ENCODE measurements at places on chromosomes 1 and 21.

- H3K27me3 ChIP-seq = no peaks in the 10 kb centered on the region
- no peak overlapping the region for H3K4me3 ChIP-seq
- no peak overlapping the region for H3K27ac ChIP-seq
- no peaks in the 10 kb centered on the region for H3K36me3 ChIP-seq
- DNase-seq = no peak
Observed at GRCh38 chr1:10387677-10388386, 11.0 kb upstream of the PGD start.

DNA sequence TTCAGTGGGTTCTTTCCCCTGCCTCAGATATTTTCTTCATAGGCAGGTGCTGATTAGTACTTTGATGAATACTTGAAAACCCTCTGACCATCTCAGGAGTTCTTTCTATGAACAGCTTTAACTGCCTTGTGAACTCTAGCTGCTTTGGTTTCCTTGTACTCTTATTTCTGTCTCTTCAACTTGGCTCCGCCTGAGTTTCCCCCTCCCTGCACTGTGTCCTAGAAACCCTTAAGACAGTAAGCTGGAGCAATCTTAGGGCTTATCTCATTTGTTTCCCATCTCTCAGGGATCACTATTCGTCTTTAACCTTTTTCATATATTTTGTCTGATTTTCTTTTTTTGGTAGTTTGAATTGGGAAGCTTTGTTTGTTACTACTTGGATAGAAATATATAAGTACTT, 99.1 kb downstream of the PKN2 start:
- peaks cover 27% of the 10 kb centered on the region for H3K36me3 ChIP-seq
- H3K4me1 ChIP-seq = no peaks in the 10 kb centered on the region
- no peak overlapping the region for H3K4me3 ChIP-seq
- no peak for DNase-seq

DNA sequence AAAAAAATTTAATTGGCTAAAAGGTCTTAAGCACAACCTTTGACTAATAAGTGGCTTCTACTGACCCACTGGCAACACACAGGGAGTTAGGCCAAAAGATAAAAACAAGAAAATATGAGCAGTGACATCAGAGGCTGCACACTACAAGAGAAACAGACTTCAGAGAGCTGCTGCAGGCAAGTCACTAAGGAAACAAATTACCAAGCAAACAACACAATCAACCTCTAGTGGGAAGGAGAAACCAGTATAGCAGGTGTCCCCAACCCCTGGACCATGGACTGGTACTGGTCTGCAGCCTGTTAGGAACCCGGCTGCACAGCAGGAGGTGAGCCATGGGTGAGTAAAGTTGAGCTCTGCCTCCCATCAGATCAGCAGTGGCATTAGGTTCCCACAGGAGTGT, 20.8 kb upstream of the ENSA start:
- H3K4me1 ChIP-seq = peaks cover 4% of the 10 kb centered on the region
- no peak for DNase-seq
- no peak overlapping the region for H3K27ac ChIP-seq
- H3K4me3 ChIP-seq = no peak overlapping the region
- peaks cover 25% of the 10 kb centered on the region for H3K36me3 ChIP-seq

DNA sequence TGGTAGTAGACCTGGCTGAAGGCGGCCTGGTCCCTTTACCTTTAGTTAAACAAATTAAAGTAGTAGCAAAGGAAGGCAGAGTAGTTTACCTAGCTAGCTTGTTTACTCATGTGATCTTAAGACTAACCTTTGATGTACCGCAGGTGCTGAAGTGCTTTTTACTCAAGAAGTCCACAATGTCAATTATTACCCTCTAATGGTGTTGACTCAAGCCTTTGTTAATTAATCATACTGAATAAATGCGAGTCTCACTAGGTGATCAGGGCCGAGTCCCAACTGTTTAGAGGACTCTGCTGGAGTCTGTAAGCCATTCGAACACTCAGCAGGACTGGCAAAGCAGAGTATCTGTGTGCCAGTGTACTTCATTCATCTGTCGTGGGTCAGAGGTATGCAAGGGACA, 381.1 kb upstream of the NCAM2 start:
- H3K4me1 ChIP-seq = no peaks in the 10 kb centered on the region
- H3K4me3 ChIP-seq = no peak overlapping the region
- no peaks in the 10 kb centered on the region for H3K36me3 ChIP-seq
- no peaks in the 10 kb centered on the region for H3K27me3 ChIP-seq
- H3K27ac ChIP-seq = no peak overlapping the region

DNA sequence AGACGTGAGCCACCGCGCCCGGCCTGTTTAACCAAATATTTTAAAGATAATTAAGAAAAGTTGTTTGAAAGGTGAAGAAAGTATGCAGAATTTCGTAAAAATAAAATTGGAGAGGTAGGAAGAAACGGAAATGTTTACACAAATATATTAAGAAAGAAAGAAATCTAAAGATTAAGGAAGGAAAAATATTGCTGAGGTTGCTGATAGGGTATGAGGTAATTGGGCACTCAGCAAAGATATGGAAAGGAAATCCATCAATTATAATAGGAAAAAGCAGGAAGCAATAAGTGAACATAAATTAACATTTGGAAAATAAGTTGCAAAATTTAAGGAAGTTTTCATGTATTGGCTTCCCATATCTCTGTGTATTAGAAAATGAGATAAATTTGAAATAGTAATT, 225.9 kb downstream of the KCNT2 start:
- no peak overlapping the region for H3K4me3 ChIP-seq
- H3K36me3 ChIP-seq = no peaks in the 10 kb centered on the region
- no peaks in the 10 kb centered on the region for H3K4me1 ChIP-seq
- H3K27me3 ChIP-seq = no peaks in the 10 kb centered on the region
- no peak overlapping the region for H3K27ac ChIP-seq

GRCh38 chr1:163583661-163584181, 262.0 kb downstream of the NUF2 start:
- DNase-seq = no peak
- no peaks in the 10 kb centered on the region for H3K36me3 ChIP-seq
- no peaks in the 10 kb centered on the region for H3K4me1 ChIP-seq
- H3K27ac ChIP-seq = no peak overlapping the region

DNA sequence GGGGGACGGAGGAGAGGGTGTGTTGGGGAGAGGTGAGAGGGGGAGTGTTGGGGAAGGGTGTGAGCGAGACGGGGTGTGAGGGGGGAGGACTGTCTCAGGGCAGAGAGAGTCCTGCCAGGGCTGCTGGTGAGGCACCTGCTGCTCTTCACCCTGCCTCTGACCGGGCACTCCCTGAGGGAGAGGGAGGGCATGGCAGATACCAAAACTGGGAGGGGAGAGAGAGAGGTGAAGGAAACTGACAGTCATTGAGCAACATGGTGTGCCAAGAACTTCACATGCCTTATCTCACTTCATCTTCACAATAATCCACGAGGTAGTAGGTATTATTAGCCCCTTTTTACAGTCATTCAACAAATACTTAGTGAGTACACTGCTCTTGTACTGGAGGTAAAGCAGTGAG, 61.3 kb upstream of the ARTN start:
- no peaks in the 10 kb centered on the region for H3K27me3 ChIP-seq
- no peak for DNase-seq
- H3K4me1 ChIP-seq = no peaks in the 10 kb centered on the region
- H3K27ac ChIP-seq = no peak overlapping the region
- peaks cover 4% of the 10 kb centered on the region for H3K36me3 ChIP-seq
